Right atrium auricular region (tissue), 2 donors: ENCODE measurements at places on chromosomes 13 and 19. TPM values are rescaled to one million over a fixed set of nuclear protein-coding genes. Genes with fewer than 3 reads are reported as not detected.
A peak's percentile ranks its signal among the peaks of the same experiment; 100 is the strongest.

LILRB5 gene
- 12.0 TPM for total RNA-seq

NUFIP1 gene
- 2.2 TPM for total RNA-seq

DHX34 gene
- total RNA-seq, result 5.1 TPM

ZNF665 gene
- total RNA-seq, result 2.2 TPM

ZNF497 gene
- total RNA-seq, result 0.39 TPM

HSPB6 gene
- 98.4 TPM for total RNA-seq

DNA sequence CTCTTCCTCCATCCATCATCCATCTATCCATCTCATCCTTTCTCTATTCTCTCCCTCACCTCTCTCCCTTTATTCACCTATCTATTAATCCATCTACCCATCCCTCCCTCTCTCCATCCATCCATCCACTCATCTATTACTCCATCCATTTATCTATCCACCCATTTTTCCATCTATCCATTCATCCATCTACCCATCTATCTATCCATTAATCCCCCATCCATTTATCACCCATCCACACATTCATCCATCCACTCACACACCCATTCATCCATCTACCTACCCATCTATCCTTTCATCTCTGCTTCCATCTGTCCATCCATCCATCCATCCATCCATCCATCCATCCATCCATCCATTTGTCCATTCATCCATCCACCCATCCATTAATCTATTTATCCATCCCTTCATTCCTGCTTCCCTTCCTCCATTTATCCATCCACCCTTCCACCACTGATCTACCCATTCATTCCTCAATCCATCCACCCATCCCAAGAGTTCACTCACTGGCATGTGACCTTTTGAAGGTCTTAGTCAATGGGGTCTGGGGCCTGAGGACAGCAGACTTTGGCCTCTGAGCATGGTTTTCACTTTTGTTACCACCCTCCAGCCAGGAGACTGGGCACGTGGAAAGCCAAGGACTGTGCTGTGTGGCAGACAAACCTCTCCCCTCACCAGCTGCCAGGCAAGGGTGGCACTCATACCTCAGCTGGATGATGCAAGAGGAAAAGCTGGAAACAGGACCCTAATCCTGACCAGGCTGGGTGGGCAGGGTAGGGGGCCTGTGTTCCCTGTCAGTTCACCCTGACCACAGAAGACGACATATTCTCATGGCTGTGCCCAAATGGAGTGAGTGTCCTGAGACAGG is 126.7 kb downstream of the URI1 start:
- no peak for DNase-seq

DNA sequence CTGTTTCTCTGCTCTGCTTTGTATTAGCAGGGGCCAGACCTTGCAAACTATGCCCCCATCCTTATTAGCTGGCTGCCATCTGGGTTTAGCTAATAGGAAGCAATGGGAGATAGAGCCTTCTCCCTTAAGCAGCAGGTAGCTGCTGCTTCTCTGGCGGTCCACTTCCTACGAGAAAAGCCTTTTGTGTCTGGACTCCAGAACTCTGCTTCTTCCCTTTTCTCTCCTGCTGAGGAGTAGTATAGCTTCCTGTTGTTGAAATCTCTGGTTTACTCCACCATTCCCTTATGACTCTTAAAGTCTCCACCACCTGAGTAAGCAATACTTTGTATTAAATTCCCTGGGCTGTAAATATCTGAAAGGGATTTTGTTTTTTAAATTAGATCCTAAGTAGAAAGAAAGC is 147.1 kb downstream of the DNAJC15 start:
- DNase-seq, result no peak

DNA sequence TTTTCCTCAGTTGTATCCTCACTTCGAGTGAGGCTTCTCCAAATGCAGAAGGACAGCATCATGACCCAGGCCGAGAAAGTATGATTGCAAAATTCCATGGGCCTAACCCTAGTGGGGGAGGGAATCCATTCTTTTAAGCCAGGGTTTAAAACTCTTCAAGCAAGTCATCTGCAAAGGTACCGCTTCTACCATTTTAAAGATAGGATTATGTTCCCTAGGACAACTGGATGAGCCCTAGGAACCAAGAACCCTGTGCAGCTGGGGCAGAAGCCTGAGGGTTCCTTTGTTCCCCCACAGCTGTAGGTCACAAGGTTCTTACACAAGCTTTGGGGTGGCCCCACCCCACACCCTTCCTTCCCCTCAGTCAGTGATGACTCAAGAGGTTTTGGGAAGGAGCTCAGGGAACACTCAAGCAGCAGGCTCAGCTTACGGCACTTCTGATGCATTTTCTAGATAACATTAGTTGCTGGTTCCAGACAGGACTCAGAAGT is 13.5 kb downstream of the ARL11 start:
- peak; percentile 73 for DNase-seq

- no peak for DNase-seq
These were observed 991.2 kb downstream of the UQCRFS1 start for GRCh38 chr19:28221736-28222135.

GRCh38 chr19:19584356-19584755 is 34.1 kb downstream of the PBX4 start:
- DNase-seq, result no peak

DNA sequence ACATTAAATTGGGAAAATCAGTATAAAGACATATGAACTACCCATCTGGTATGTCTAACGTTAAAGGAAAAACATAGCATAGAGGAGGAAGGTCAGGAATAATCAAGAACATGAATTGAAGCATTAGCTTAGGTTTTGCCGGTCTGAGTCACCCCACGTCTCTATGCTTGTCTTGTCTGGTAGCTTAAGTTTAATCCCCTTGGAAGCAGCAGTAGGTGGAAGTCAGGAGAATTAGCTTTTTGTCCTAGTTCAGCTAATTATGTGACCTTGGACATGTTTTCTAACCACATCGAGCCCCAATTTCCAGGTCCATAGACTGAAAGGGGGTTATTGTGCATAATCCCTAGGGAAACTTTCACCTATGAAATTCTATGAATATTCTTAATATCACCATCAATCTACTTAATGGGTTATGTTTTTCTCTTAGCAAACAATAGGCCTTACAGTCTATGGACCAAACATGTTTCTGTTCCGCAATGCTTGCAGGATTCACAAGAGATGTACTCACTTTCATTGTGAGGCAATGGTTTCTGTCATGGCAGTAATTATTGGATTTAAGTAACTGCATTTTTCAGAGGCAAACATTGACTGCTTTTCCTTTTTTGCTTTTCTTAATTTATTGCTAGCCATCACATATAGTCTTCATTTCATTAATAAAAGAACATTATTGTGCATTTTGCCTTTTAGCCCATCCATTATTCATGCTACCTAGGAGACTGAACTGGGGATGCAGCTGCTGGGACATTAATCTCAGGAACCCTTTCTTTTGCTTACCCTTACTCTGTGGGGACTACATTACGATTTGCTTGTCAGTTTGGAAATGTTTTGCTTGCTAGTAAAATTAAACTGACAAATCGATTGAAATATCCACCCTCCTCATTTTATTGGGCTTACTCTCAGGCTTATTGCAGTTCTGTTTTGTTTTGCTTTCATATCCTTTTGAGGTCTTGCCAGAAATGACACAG is 304.8 kb upstream of the MAB21L1 start:
- DNase-seq, result no peak

- no peak for DNase-seq
These were observed 2792.1 kb downstream of the PCDH9 start for GRCh38 chr13:64438084-64438483.

- DNase-seq, result no peak
These were observed 146.3 kb downstream of the DCLK1 start for GRCh38 chr13:35984776-35985453.

- DNase-seq, result no peak
These were observed 35.5 kb downstream of the AP1M1 start for GRCh38 chr19:16233081-16233776.

DNA sequence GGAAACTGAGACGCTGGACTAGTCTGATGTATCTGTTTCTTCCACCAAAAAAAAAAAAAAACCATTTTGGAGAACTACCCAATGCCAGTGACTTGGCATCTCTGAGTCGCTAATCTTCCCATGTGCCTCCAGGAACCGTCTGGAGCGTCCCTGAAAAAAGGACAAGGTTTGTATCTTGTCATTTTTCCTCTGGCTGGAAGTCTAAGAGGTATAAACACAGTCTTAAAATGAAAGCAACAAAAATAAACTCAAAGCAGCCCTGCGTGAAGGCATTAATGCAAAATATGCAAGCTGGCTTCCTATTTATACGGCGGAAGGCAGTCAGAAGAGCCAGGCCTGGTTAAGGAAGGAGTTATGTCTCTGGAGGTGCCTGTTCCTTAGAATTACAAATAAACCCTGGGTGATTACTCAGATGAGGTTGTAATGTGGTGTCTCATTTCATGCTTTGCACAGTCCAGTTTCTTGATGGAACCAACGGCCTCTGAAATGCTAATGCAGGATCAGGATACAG is 20.3 kb downstream of the ACTN4 start:
- DNase-seq, result no peak

- no peak for DNase-seq
These were observed 6.6 kb upstream of the TFDP1 start for GRCh38 chr13:113577881-113578435.

DNA sequence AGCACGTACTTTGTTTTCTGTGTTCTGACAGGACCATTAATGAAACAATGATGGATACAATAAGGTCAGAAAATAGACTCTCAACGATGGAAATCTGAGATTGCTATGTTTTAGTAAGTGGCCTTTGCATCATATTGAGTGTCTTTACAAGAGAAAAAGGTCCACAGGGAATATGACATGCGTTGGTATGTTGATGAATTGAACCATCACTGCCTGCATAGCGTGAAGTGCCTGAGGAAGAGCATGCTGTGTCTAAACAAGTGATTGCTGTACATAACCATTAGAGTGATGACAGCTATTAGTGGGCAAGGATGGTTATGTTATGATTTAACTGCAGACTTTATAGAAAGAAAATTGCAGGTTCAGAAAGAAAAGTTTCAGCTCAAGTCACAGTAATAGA is 623.2 kb downstream of the SLITRK5 start:
- no peak for DNase-seq

- DNase-seq, result no peak
These were observed 58.8 kb upstream of the ZNF681 start for GRCh38 chr19:23817519-23817918.

GRCh38 chr19:53424968-53425597 is 6.7 kb upstream of the ZNF761 start:
- peak; percentile 74 for DNase-seq

DNA sequence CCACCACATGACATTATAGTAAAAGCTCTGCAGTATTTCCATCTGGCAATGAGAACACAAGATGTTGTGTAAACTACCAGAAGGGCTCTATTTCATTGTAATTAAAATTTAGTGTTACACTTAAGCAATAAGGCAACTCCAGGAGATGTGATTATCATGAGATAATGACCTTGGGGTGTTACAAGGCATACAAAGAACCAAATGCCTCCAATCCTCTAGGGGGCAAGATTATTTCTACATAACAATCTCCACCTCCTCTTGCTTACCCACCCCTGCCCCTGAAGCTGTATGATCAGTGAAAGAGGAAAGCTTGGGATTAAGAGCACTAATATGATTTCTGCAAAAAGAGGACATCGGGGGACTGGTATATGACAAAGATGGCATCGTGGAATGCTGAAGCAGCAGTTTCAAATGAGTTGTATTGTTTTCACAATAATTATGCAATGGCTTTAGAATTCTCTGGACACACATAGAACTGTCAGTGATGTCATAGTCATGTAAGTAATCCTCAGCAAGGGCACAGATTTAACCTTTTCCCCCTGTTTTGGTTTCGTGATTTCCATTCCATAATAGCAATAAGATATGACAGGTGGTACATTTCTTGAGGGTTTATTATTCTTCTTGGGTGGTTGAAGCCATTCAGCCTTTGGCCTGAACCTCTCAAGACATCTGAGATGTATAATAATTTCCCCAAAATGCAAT is 295.3 kb downstream of the MZT1 start:
- DNase-seq, result no peak

DNA sequence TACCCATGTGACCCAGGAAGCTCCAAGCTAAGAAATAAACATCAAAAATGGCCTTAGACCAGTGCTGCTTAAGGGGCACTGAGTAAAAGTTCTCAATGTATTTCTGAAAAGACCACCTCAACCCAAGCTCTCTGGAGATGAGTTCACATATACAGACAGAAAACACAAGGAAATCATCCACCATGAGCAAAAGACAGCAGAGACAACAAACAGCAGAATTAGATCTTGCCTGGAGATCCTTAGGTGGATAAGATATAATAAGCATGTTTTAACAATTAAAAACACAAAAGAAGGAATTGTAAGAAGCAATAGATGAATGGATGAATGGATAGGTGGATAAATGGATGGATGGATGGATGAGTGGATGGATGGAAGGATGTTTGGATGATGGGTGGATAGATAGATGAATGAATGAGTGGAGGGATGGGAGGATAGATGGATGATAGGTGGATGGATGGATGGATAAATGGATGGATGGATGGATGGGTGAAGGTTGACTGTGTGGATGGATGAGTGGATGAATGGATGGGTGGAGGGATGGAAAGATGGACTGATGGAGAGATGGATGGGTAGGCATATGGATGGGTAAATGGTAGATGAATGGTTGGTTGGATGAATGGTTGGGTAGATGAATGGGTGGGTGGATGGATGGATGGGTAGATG is 9.6 kb upstream of the NMRK2 start:
- DNase-seq, result no peak

- DNase-seq, result no peak
These were observed 49.4 kb upstream of the KCTD15 start for GRCh38 chr19:33747273-33747672.

- peak; percentile 57 for DNase-seq
These were observed at the start of gene CALM3 for GRCh38 chr19:46601318-46602224. Gene CALM3 (plus strand): TSS chr19:46601330. CDS start chr19:46601435, 105 bp downstream.

GRCh38 chr13:91146601-91147000 is 200.9 kb upstream of the MIR17HG start:
- no peak for DNase-seq

DNA sequence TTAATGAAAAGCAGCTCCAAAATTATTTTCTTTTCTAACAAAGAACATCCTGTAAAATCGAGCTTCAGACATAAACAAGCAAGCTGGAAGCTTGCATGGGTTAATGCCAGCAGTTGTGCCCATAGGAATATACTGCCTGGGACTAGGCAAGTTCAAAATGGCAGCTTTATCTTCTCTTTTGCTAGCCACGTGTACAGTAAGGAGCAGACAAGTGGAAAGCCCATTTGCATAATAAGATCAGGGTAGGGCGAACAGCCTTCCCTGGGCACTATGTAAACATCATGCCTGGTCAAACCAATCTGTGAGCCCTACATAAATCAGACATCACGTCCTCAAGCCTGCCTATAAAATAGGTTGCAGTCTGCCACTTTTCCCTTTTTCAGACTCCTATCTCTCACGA is 489.7 kb downstream of the RFC3 start:
- no peak for DNase-seq

DNA sequence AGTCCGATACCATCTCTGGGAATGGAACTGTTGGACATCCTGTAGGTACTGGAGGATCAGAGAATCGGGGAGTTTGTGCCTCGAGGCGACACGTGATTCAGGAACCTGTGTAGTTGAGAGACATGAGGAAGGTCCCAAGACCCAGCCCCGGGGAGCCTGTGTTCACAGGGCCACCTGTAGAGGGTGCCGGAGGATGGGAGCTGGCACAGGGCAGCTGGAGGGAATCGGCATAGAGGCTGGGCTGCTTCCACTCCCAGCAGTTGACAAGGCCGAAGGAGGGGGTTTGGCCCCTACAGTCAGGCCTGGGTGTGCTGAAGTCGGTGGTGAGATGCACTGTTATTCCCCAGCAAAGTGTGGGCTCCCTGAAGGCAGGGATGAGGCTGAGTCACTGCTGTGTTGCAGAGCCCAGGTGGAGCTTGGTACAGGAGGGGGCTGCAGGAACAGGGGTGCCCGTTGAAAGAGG is 2.5 kb upstream of the ISYNA1 start:
- DNase-seq, result no peak
